Neural progenitor cell (in vitro differentiated cells): ENCODE measurements at places on chromosomes 7 and 10. TPM values are rescaled to one million over a fixed set of nuclear protein-coding genes. Genes with fewer than 3 reads are reported as not detected.

- H3K27ac ChIP-seq, result no peak overlapping the region
- no peaks in the 10 kb centered on the region for H3K4me1 ChIP-seq
- H3K27me3 ChIP-seq, result no peaks in the 10 kb centered on the region
Measured at GRCh38 chr10:29914986-29915785, 144.2 kb downstream of the JCAD start.

NUTM2B gene
- total RNA-seq, result 0.41 and 0.43 TPM in 2 replicates

- H3K27ac ChIP-seq, result no peak overlapping the region
- H3K4me1 ChIP-seq, result no peaks in the 10 kb centered on the region
Measured at GRCh38 chr10:48382982-48383381, 76.5 kb downstream of the MAPK8 start.

TRIM50 gene
- not detected in 2 replicates for total RNA-seq

DNA sequence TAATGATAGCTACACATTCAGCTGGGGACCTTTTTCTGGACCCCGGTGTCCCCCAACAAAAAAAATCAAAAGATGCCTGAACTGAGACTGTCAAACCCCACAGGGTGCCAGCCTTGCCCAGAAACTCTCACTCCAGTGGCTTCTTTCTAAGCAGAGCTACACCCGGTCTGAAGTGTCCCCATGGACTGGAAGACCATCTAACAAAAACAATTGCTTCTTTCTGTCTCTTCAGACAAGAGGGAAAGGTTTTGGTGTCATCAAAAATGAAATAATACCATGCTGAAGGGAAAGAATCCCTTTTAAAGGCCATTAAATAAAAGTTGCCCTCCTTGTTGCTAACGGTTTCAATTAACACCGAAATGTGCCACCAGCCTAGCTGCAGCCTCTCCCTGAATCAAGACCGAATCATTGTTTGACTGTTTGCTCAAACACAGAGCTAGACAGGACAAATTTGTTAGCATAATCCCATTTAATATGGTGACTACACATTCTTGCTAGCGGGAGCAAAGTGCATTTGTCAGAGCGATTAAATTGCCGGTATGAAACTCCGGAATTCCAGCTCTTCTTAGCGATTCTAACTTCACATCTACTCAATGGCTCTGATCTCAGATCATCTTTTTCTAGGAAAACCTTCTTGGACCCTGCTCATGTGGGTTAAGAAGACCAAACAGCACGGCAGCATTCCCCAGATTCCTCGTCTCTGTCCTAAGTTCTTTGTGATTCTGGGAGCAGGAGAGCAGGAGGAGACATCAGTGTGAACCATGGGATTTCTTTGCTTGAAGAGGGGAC lies 397.5 kb upstream of the PRKCQ start:
- H3K4me1 ChIP-seq, result peaks cover 6% of the 10 kb centered on the region
- no peak overlapping the region for H3K27ac ChIP-seq
- no peaks in the 10 kb centered on the region for H3K36me3 ChIP-seq
- H3K27me3 ChIP-seq, result no peaks in the 10 kb centered on the region
- peak; percentile 33 for DNase-seq
- H3K4me3 ChIP-seq, result no peak overlapping the region
